ENCODE measurements at places on chromosomes 1 and 21.

- peak; percentile 6 for DNase-seq
Measured at GRCh38 chr1:23854568-23854967, 13.5 kb downstream of the FUCA1 start.

DNA sequence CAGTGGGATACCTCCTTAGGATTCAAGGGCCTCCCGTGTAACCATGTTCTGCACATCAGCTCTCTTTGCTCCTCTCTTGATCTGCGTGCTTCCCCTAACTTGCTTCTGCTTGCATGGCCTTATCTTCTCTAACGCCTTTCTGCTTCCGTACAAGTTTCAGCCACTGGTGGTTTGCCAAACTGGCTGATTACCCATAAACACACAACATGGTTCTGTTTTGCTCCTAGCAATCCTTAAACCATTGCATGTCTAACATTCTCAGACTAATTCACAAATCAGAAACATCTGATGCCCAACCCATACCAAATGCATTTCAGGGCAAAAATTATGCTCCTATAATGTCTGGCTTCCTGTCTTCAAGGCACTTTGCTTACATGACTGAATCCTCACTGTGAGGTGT is 166.4 kb downstream of the PBX1 start:
- no peak for DNase-seq

DNA sequence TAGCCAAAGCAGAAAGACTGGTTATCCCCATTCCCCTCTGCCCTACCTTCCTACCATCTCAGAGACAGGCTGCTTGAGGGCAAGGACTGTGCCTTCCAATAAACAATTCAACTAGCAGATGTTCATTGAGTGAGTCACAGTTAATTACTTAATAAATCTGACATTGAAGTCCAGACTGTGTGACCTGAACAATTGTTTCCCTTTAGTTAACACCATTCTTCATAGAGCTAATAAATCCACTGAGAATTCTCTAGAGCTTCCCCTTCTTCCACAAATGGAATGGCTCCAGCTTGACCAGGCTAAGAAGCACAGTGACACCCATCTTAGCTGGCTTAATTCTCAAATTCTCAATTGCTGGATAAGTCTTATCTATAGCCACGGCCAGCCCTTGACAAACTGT is 61.9 kb upstream of the GJA5 start:
- no peak for DNase-seq

DNA sequence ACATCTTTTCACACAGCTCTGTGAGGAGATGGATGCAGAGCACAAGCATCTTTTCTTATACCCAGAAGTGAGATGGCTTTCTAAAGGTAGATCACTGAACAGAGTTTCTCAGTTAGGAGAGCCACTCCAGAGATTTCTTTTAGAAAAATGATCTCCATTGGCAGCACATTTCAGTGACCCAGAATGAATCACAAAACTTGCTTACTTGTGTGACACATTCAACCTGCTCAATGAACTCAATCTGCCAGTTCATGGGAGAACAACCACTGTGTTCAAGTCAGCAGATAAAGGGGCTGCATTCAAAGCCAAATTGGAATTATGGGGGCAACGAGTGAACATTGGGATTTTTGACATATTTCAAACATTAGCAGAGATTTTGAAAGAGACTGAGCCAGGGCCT is 78.3 kb downstream of the UCHL5 start:
- DNase-seq: no peak

- peak; percentile 48 for DNase-seq
Measured at GRCh38 chr1:33094971-33095604, 14.1 kb downstream of the AZIN2 start.

DNA sequence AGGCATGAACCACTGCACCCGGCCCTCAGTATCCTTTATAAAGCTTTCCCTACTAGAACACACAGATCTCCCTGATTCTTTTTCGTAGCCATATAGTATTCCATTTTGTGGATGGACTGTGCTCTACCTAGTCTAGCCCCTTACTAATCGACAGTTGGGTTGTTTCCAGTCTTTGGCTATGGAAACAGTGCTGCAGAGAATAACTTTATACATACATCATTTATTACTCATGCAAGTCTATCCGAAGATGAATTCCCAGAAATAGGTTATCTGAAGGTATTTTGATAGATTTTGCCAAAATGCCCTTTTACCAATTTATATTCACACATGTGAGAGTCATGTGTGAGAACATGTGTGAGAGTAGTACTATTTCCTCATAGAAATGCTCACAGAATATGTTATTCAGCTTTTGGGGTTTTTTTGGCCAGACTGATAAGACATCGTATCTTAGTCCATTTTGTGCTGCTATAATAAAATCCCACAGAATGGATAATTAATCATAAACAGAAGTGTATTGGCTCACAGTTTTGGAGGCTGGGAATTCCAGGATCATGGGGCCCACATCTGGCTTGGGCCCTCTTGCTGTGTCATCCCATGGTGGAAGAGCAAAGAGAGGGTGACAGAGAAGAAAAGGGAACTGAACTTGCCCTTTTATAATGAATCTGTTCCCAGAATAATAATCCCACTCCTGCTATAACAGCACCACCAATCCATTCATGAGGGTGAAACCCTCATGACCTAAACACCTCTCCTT is 17.3 kb upstream of the FGR start:
- no peak for DNase-seq

- DNase-seq: no peak
Measured at GRCh38 chr1:192342842-192343241, 26.1 kb downstream of the RGS21 start.

GRCh38 chr1:93988634-93989350 is 79.6 kb upstream of the GCLM start:
- DNase-seq: no peak

DNA sequence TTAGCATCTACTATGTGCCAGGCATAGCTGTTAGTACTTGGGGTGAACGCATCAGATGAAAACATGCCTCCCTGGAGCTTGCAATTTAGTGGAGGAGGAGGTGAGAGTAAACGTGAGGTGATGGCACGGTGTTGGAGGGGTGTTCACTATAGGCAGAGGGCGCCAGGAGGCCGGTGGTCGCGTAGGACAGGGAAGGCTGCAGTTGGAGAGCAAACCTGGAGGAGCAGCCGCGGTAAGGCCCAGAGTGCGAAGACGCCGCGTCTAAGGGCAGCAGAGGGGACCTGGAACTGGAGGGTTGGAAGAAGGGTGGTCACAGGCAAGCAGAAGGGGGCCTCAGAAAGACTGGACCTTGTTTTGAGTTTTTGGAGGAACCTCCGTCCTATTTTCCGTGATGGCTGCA is 30.2 kb upstream of the TRIM17 start:
- no peak for DNase-seq

DNA sequence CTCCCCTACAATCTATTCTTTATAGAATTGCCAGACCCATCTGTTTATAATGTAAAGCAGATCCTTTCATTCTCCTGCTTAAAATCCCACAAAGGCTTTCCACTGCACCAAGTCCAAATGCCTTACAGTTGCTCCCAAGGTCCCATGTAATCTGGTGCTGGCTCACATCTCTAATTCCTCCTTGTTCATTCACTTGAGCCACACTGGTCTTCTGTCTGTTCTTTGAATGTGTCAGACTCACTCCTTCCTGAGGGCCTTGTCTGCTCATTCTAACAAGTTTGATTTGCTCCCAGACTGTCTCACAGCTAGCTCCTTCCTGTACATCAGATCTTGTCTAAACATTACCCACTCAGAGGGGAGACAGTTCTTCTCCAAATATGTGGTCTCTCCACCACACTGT is 38.9 kb downstream of the ALG14 start:
- DNase-seq: no peak

GRCh38 chr1:31932491-31933316 is 5.5 kb downstream of the PTP4A2 start:
- no peak for DNase-seq

GRCh38 chr1:21909787-21910503 is 27.2 kb downstream of the HSPG2 start:
- peak; percentile 14 for DNase-seq

- DNase-seq: no peak
Measured at GRCh38 chr1:209490013-209490412, 93.5 kb upstream of the CAMK1G start.

GRCh38 chr1:161706482-161707347 is at the start of gene FCRLA:
Gene FCRLA (plus strand): TSS chr1:161707229. CDS start chr1:161707265, 36 bp downstream.
- DNase-seq: no peak

DNA sequence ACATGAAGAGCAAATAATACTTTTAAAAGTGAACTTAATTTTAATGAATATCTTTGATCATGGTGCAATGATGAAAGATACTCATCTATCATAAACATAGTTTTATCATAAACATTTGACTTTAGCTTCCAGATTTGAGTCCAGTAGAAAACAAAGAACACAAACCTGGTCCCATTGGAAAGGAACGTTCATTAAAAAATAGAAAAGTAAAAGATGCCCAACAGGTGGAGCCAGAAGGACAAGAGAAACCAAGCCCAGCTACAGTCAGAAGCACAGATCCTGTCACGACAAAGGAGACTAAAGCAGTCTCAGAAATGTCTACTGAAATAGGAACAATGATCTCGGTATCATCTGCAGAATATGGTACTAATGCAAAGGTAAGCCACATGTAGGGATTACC is 55.6 kb upstream of the MYOCOS start:
- DNase-seq: no peak

- DNase-seq: no peak
Measured at GRCh38 chr1:102661481-102661880, 446.8 kb downstream of the COL11A1 start.

DNA sequence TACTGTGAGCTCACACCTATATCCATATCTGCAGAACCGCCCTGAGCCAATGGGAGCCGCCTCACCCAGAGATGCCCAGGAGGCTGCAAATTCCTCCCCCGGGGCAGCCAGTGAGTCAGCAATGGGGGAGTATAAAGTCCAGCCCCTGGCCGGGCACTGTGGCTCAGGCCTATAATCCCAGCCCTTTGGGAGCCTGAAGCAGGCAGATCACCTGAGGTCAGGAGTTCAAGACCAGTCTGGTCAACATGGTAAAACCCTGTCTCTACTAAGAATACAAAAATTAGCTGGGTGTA is 5.0 kb upstream of the CLCNKB start:
- DNase-seq: no peak

DNA sequence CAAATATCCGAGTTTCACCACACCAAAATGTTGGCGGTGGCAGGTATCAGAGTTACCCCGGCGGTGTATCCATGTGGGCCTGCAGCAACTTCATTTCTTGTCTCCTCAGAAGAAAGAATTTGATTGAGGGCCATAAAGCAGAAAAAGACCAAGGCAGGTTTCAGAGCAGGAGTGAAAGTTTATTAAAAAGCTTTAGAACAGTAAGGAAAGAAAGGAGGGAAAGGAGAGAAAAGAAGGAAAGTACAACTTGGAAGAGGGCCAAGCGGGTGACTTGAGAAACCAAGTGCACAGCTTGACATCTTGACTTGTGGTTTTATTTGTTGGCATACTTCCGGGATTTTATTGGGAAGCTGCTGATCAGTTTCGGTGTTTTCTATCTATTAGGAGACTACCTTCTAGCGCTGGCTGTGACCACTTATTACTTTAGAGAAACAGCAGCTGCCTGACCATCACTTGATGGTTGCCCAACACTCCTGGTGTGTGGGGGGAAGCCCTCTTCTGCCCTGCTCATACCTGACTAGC is 75.5 kb upstream of the RAB3GAP2 start:
- no peak for DNase-seq

GRCh38 chr21:32307706-32308105 is 9.1 kb downstream of the MRAP start:
- no peak for DNase-seq

- DNase-seq: no peak
Measured at GRCh38 chr1:3799976-3800685, 3.8 kb upstream of the LRRC47 start.

- no peak for DNase-seq
Measured at GRCh38 chr1:173140733-173141132, 66.4 kb downstream of the TNFSF4 start.

- DNase-seq: no peak
Measured at GRCh38 chr1:157315544-157315943, 177.3 kb upstream of the ETV3 start.

DNA sequence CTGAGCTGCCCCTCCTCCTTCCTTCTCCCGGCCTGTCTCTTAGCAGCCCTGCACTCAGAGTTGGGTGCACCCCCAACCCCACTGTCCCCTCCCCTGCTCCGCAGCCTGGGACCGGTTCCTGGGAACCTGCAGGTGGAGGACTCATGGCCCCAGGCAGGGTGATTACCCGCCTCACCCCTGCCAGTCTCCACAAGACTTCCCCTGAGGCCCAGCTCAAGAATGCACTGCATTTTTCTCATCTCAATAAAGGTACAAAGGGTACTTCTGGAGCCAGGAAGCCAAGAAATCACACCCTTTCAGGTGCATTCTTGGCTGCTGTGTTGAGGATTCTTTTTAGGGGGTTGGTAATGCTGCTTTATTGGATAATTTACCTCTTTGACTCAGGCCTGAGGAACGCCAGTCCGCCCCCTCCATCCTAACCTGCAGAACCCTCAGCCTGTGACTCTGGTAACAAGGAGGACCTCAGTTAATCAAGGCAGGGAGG is 126.3 kb upstream of the TMPRSS2 start:
- DNase-seq: no peak

DNA sequence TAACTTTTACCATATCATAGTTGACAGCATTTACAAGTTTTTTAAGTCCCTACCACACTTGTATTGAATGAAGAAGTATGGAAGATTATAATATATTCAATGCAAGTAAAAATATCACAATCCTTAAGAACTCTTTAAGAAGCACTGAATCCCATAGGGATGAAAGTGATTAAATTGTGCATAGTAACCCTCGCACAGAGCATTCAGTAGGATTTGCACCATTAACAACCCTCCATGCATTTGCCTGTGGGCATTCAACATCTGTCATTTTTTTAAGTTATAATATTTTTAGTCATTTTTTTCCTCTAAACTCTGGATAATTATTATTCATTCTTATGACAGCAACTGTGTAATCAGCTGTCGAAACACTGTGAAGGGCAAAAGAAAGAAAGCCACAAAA is 10.1 kb downstream of the SELE start:
- no peak for DNase-seq

GRCh38 chr1:22139817-22140216 is 3.1 kb downstream of the WNT4 start:
- DNase-seq: no peak

DNA sequence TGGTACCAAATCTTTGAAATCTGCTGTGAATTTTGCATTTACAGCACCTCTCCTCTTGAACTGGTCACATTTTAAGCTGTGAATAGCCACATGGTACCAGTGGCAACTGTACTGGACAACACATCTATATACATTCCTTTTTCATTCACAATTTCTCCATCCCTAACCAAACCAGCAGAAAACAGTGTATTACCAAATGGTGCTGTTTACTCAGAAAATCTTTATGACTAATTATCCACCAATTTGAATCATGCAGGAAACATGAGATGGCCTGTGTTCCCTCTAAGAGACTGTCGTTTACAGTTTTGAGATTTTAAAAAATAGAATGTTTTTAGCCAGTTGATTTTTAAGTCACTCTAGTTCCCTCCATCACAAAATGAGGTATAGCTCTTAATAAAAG is 17.6 kb upstream of the CCT8 start:
- no peak for DNase-seq
